ENCODE measurements at places on chromosomes 12 and 14.

- no peak for DNase-seq
Measured at GRCh38 chr14:35068238-35069012, 22.4 kb downstream of the FAM177A1 start.

- no peak for DNase-seq
Measured at GRCh38 chr12:62468397-62468796, 1.8 kb downstream of the MON2 start.

GRCh38 chr14:23056956-23057756 lies at the start of gene CDH24:
Gene CDH24 (minus strand): TSS chr14:23057520. CDS start chr14:23055733, 1,787 bp downstream.
- no peak for DNase-seq

- DNase-seq: no peak
Measured at GRCh38 chr12:23099104-23099503, 474.1 kb downstream of the ETNK1 start.

DNA sequence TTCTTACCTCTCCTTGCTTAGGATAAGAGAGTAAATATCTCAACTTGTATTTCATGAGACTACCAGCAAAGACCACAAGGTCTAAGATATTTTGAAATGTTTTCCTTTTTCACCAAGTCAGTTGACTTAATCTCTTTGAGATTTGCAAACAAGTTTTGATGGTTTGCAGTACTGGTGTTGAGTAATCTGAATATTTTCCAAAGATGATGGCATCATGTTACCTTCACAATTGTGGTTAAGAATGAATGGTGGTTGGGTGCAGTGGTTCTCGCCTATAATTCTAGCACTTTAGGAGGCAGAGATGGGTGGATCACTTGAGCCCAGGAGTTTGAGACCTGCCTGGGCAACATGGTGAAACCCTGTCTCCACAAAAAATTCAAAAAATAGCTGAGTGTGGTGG lies 225.7 kb downstream of the TMTC2 start:
- no peak for DNase-seq

DNA sequence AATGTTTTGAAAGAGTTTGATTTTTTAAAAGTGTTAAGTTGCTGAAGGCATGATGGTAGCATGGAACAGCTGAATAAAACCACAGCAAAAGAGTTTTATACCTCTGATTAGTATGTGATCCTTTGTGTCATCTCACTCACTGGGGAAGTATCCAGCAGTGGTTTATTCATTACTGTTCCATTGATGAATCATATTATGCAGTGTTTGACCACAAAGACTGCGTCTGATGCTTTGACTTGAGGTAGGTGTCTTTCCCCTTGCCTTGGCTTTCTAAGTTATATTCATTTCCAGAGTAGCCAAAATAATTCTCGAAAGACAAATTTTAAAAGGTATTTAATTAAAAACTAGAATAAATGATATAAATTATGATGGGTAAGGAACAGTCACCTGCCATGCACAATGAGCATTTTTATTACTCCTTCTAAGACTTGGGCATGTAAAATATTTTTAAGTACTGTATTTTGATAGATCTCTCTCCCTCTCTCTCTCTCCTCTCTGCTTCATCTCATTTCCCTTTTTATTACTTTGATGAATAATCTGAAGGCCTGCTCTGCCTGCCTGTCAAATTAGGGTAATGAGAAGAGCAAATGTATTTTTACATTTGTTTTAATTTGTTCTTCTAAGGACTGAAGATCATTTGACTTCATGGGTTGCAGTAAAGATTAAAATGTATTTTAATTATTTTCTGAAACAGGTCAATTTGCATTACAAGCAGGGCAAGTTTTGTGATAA lies 164.9 kb downstream of the NAV3 start:
- DNase-seq: no peak

DNA sequence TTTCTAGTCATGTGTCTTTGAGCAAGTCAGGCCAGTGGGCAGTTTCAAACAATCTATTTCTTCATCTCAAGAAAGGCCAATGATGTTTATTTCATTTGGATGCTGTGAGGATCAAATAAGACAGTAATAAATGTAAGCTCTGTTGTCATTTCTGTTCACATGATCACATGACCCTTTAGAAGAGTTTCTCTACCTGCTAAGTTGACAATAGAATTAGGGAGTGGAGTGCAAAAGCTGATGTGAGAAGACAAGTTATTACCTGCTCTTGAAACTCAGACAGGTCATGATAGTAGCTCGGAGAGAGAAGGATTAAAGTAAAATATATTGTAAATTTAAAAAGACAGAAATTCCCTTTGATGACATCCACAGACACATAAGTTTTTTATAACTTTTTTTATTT lies 37.3 kb upstream of the DCN start:
- no peak for DNase-seq

DNA sequence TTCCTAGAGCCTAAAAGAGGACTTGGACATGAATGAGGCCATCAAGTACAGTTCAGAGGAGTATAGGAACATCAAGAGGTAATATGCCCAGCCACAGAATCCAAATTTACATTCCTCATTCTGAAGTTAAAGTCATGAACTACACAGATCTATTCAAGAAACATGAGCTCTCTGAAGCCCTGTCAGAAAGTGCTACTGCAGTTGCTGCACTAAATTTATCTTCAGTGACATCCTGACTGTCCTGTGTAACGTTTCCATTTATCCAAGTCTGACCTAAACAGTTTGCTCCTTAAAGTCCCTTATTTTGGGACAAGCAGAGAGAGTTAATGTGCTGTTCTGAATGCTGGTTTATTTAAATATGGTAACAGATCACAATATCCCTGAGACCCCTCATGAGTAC lies 28.2 kb downstream of the NEK9 start:
- no peak for DNase-seq

GRCh38 chr14:21382095-21382494 lies 1.7 kb downstream of the SUPT16H start:
- no peak for DNase-seq

GRCh38 chr14:24058951-24059475 lies 7.2 kb downstream of the CARMIL3 start:
- no peak for DNase-seq

DNA sequence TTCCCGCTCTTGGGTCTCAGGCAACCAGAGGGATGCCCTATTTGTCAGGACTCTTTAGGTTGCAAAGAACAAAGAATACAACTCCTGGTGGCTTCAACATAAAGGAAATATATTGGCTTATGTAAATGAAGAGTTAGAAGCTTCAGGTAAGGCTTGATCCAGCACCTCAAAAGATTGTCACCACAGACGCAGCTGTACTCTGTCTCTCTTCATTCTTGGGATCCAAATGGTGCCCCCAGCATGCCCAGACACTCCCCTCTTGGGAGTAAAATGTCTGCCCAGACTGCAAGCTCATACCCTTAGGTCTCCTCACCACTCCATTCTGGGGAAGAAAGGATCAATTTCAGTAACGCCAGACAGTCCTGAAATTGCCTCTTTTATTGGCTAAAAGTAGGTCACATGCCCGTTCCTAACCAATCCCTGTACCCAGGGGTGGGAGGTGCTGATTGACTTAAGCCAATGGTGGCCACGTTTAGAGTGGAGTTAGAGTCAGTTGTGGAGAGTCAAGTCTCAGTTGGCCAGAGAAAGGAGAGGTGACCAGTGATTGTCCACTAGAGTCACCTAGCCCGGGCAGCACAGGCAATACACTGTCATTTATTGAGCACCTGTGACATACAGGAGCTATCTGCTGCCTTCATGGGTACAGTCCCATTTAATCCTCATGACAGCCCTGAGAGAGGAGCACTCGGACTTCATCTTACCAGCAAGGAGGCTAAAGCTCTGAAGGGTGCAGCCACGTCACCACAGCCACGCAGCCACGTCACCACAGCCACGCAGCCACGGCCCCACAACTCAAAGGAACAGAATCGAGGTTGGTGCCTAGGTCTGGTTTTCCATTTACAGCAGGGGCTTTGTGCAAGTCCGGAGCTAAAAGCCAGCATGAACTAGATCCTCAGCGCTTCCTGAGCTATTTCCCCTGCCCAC lies 19.7 kb upstream of the BEGAIN start:
- no peak for DNase-seq

- no peak for DNase-seq
Measured at GRCh38 chr14:46250113-46250703, 401.4 kb downstream of the RPL10L start.

GRCh38 chr12:127657036-127657435 lies 609.9 kb upstream of the TMEM132C start:
- DNase-seq: no peak

DNA sequence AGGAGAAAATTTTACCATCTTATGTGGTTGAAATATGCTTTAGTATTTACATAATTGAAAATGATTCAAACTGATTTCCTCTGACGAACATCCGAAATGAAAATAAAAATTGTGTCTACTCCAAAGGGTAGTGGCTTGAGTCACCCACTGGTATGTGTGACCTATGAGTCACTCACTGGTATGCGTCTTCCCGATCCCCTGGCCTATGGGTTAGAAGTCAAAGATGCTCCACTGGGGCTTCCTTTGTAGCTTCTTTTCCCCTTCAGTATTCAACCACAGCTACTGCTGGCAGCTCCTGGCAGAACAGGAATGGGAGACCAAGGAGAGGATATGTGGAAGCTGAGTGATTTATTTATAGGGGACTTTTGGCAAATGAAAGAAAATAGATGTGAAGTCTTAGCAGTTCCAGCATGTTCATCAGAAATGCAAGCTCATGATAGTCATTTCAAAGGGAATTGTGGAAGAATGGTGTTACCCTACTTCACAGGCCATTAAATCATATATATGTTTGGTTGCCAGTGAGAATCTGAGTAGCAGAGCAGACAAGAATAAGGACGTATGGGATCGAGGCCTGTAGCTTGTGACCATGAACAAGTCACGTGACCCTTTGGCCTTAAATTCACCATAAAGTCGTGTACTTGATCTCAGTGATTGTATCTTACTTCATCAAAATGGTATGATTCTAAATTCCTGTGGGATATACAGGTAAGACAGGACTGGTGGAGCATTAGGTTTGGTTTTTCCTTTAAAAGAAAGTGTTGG lies 108.3 kb downstream of the CRADD start:
- no peak for DNase-seq

GRCh38 chr12:121538699-121539061 lies 42.1 kb downstream of the KDM2B start:
- no peak for DNase-seq

DNA sequence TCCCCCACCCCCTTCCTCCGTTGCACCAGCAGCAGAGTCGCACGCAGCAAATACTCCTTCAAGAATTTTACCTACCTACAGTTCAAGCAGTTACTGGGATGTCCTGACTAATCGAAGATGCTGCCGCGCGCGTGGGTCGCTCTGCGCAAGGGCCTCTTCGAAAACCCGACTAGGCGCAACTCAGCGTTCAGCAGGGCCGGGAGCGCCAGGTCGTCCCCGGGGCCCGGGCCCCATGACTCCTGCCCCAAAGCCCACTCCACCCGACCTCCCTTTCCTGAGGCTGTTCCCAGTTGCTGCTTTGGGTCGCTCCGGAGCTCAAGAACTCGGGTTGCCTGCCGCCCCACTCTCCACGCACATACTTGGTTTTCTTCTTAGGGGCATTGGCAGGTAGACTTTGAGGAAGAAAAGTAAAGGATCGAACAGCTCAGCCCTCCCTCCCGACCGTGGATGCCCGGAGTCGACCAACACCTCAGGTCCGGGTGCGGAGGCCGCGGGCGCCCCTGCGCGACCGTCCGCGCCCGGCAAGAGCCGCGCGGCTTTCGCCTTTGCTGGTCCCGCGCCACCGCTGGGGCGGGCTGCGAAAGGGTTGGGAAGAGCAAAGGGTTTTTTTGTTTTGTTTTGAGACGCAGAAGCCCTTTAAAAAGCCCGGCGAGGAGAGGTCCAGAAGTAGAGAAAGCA lies 1.9 kb downstream of the BMP4 start:
- DNase-seq: no peak

- DNase-seq: no peak
Measured at GRCh38 chr14:54489731-54490444, 1.1 kb upstream of the GMFB start.

- DNase-seq: no peak
Measured at GRCh38 chr14:68253160-68253780, 433.7 kb downstream of the RAD51B start.

DNA sequence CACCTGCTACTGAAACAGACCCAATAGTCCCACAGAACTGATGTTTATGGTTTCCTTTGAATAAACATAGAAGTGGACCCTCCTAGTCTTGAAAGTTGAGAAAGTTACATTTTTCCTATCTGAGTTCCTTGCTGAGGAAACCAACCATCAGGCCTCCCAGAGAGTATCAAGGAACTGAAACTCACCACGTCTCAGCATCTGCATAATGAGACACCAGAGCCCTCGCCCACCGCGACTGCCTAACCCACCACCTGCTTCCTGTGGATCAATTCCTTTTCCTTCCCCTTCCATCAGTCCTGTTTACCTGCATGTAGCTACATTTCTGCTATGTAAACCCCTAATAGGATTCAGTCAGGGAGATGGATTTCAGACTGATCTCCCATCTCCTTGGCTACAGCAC lies 443.2 kb upstream of the TMEM132C start:
- DNase-seq: no peak

GRCh38 chr12:1553536-1553935 lies 40.8 kb downstream of the FBXL14 start:
- DNase-seq: no peak

- DNase-seq: no peak
Measured at GRCh38 chr12:6742834-6743233, 10.1 kb downstream of the MLF2 start.

DNA sequence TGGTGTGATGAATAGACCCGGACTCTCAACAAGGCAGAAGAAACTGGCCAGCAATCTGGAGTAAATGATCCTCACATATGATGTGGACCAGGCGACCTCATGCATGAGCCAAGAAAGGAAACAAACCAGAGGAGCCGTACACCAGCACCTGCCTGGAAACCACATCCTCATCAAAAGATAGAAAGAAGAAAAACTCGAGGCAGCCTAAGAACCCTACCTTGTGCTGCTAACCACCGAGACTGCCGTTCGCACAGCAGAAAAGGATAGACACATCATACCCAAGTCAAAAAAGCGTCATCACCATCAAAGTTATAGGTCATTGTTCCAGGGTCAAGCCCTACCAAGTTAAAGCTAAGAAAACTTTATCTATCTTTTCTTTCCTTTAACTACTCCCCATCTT lies 66.7 kb downstream of the RESF1 start:
- no peak for DNase-seq

DNA sequence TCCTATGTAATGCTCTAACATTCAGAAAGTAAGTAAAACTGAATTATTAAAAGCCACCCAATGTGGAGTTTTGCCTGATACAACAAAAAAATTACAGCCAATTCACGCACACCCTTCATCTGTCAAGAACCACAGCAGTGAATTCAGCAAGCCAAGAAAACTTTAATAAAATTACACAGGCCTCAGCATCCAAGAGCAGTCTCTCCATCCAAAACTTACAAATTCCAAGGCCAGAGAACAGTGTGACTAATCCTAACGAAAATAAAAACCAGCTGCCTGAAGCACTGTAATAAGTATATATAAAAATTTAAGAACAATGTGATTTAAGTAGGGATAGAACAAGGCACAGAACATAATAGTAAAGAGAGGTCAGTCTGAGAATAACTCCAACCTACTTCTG lies 54.2 kb downstream of the SIX6 start:
- no peak for DNase-seq

GRCh38 chr14:59213368-59214315 lies 25.2 kb downstream of the DAAM1 start:
- DNase-seq: no peak
